ENCODE measurements at places on chromosomes 6 and 20. TPM values are rescaled to one million over a fixed set of nuclear protein-coding genes. Genes with fewer than 3 reads are reported as not detected.
A peak's percentile ranks its signal among the peaks of the same experiment; 100 is the strongest.

DNA sequence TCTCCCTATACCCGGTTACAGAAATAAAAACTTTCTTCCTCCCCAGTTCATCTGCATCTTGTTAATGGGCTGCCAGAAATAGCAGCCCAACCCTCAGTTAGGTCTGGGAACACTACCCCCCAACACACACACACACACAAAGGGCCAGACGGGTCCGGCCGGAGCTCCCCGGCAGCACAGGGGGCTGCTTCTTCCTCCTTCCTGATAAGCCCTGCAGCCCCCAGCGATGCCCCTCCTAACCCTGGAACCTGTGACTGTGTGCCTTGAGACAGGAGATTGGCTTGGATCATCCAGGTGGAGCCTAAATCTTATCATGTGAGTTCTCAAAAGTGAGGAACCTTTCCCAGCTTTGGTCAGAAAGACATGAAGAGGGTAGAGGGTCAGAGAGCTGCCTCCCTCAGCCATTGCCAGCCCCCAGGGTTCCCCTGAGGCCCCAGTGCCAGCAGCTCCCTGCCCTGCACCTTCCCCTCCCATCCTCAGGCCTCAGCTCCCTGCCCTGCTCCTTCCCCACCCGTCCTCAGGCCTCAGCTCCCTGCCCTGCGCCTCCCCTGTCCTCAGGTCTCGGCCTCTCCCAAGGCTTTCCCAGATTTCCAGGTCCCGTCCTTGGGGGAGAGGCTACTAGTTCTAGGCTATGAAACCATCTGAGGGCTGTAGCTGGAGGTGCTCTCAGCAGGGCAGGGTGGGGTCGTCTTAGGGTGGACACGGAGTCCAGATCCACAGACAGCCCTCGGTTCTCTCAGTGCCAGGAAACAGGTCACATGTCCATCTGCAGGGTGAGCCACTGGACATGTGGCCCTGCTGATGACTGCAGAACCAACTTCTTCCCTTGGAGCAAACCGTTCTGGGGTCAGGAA lies 34.5 kb upstream of the CST7 start:
- DNase-seq, result no peak

GRCh38 chr6:42661540-42662153 lies 60.8 kb downstream of the PRPH2 start:
- peak; percentile 90 for DNase-seq

GRCh38 chr6:11976489-11976888 lies 35.6 kb upstream of the HIVEP1 start:
- no peak for DNase-seq

TMEM170B gene
- total RNA-seq, result 1.3 TPM

DNA sequence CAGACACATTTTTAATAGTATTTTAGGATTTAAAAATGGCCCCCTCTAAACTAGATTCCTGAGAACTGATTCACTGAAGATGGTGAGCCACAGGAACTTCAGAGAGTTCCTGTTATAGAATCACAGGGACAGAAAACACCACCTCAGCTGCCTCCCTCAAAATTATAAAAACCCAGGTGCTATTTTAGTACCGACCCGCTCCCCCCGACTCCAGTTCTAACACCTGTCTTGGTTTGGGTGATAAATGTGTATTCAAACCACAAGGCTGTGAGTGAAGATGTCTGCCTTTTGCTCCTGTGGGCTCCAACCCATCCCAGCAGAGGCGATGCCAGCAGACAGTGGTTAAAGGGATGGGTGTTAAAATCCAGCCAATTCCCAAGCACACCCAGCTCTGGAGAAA lies 127.4 kb upstream of the LY86 start:
- no peak for DNase-seq

GRCh38 chr20:18511571-18511970 lies 3.8 kb downstream of the SEC23B start:
- DNase-seq, result no peak

SOBP gene
- 0.49 TPM for total RNA-seq

GRCh38 chr6:27847706-27848105 lies 64.5 kb downstream of the OR2B2 start:
- no peak for DNase-seq

DNA sequence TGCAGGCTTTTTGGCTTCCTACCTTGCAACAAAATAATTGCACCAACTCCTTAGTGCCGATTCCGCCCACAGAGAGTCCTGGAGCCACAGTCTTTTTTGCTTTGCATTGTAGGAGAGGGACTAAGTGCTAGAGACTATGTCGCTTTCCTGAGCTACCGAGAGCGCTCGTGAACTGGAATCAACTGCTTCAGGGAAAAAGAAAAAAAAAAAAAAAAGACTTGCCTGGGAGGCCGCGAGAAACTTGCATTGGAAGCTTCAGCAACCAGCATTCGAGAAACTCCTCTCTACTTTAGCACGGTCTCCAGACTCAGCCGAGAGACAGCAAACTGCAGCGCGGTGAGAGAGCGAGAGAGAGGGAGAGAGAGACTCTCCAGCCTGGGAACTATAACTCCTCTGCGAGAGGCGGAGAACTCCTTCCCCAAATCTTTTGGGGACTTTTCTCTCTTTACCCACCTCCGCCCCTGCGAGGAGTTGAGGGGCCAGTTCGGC lies 420 bp downstream of the SOX4 start:
- peak; percentile 43 for DNase-seq

SLC22A7 gene
- not detected for total RNA-seq

- DNase-seq, result no peak
These were observed 95.2 kb downstream of the EDN1 start for GRCh38 chr6:12385316-12385715.

DNA sequence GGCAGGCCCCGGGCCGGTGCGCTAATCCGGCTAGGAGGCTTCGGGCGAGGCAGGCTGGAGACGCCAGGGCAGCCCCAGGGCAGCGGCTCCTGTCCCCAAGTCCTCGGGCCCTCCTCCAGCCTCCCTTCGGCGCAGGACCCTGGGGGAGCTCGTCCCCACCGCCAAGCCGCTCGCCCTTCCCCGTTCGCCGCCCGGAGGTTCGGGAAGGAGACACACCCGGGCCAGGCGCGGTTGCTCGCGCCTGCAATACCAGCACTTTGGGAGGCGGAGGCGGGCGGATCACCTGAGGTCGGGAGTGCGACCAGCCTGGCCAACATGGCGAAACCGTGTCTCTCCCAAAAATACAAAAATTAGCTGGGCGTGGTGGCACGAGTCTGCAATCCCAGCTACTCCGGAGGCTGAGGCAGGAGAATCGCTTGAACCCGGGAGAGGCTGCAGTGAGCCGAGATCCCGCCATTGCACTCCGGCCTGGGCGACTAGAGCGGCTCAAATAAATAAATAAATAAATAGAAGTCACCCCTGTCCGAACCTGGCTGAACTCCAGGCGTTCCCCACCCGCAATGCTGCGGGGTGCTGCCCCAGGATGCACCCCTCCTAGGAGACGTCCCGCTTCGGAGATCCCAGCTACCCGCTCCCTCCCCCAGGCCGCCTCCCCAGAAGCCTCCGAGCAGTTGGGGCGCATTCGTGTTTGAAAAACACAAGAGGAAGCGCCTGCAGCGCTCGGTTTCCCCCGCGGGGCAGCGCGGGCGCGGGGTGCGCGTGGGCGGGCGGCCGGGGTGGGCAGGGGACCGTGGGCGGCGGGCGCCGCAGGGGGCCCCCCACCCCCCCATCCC lies 27.5 kb downstream of the SERPINB9 start:
- peak; percentile 68 for DNase-seq

DNA sequence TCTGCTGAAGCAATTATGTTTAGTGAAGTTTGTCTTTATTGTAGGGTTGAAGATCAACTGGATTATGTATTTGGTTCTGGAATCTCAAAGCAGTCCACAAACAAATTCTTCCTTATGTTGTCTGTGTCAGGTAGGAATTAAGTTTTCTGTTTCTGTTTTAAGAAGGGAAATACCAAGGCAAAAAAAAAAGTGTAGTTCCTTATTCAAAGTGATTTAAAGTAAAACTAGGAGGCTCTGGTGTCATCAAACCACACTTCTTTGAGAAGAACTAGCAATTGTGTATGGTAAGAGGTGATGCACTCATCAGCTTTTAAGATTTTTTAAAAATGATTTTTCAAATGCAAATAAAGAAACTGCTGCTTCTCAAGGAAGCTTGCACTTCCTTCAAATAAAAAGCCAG lies 1.9 kb downstream of the FAM135A start:
- no peak for DNase-seq

ACOT13 gene
- 37.3 TPM for total RNA-seq

TLDC2 gene
- not detected for total RNA-seq

GRCh38 chr6:142926494-142927270 lies 18.3 kb downstream of the HIVEP2 start:
- peak; percentile 83 for DNase-seq

DNA sequence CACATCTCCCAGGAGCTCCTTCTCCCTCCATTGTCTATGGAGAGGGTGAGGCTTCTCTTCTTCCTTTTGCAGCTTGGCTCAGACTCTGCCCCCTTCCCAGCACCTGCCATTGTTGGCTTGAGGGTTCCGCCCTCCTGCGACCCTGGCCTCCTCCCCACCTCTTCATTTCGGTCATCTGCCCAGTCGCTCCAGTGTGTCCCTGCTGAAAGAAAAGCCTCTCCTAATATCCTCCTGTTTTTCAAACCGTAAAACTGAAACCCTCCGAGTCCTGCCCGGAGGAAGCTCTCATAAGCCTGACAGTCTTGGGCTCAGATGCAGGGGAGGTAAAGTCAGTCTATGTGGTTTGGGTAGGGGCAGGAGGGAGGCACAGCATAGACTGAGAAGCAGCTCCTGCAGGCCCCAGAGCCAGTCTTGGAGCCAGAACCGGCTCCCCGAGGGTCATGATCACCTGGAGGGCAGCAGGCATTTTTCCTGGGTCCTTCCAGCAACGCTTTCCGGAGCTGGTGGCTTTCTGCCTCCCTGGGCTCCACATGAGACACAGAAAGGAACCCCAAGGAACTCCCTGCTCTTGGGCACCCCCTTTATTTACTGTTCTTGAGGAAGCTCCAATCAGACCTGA lies 235.1 kb downstream of the SMOC2 start:
- DNase-seq, result no peak

DNA sequence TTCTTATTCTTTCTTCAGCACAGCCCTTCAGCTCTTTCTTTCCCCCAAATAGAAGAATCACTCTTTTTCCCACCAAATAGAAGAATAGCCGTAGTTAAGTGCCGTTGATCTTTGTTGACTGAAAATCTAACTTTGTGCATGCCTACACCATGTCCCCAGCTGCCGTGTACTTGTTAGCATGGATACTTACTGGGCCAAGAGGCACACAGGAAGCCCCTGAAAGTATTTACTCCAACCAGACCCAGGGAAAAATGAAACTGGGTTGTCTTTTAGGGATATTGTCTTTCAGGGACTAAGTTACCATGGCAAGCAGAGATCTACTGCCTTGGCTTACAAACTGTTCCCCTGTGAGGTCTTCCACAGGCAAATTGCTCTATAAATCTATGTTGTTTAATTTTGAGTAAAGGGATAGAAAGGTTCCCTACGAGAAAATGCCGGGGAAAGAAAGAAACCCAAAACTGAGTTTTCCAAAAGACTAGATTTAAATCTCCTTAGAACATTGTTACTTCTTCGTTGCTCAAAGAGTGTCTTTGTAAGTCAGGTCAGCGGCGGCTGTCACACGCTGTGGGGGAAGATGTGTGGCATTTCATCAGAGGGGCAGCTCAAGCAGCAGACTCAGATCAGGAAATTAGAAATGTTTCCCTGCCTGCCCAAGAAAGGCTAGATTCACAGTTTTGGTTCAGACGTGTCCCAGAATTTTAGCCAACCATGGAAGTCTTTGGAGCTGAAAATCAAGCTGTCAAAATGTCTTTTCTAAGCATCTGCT lies 188.2 kb upstream of the PRND start:
- DNase-seq, result no peak

DNA sequence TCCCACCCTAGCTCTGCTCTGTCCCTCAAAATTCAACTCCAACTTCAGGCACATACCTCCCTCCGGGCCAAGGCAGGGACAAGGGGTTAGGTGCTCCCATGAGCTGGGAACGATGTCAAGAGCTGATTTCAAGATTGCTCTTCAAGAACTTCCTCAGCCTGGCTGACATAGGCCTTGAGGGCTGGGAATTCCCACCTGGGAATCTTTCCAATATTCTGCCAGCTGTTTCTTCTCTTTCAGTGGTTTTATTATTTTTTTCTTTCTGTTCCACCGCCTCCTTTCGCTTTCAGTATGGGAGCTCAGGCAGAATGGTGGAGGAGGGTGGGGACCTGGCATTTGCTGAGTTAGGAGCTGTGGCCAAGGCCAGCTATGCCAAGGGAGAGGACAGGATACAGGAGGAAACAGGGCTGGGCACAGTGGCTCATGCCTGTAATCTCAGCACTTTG lies 33.7 kb downstream of the SRSF3 start:
- DNase-seq, result no peak

DNA sequence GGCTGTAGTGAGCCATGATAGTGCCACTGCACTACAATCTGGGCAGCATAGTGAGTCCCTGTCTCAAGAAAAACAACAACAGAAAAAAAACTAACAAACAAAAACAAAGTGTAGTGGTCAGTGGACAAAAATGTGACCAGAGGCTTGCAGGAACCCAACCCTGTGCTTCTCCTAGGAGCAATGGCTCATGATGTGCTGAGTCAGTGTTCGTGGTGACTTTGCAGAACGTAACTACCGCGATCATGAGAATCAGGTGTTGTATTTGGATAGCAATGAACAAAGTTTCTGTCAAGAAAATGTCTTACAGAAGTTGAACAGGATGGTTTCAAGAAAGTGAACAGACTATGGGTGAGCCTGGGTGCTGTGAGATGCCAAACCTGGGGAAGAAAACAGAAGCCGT lies 18.5 kb upstream of the FOXC1 start:
- no peak for DNase-seq

MYLIP gene
- 10.6 TPM for total RNA-seq

GRCh38 chr6:118894425-118895260 lies 691 bp downstream of the ASF1A start:
- peak; percentile 80 for DNase-seq

- no peak for DNase-seq
These were observed 19.2 kb upstream of the ZSCAN16 start for GRCh38 chr6:28105245-28105639.

GRCh38 chr6:6712449-6713403 lies 124.2 kb downstream of the LY86 start:
- no peak for DNase-seq

GRM1 gene
- total RNA-seq, result not detected

GRCh38 chr6:91694016-91694654 lies 1107.3 kb upstream of the MAP3K7 start:
- DNase-seq, result no peak

DNA sequence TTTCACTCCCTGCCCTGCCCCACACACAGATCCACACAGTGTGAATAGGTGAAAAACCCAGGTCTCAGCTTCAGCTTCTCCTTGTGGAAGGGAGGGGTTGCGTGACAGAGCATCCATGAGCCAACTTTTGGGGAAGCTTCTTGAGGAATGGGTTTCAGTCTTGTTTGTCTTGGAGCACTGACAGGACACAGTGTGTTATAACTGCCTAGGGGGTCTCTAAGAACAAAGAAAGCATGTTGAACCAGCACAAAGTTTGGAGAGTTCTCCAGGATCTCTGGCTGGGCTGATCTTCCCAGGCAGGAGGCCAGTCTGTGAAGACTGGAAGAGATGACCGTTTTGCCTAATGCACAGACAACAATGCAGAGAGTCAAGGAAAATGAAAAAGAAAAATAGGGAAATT lies 164.5 kb downstream of the COL12A1 start:
- no peak for DNase-seq
